M059J (cell line): ENCODE measurements at places on chromosomes 12 and 14. TPM values are rescaled to one million over a fixed set of nuclear protein-coding genes. Genes with fewer than 3 reads are reported as not detected.

The MYO1A gene
- total RNA-seq: not detected in 2 replicates

The FOXN4 gene
- not detected in 2 replicates for total RNA-seq

The ZFYVE1 gene
- 8.5 and 13.8 TPM in 2 replicates for total RNA-seq

The MGP gene
- total RNA-seq: 12.6 and 15.5 TPM in 2 replicates

The AJUBA gene
- 23.9 and 55.5 TPM in 2 replicates for total RNA-seq

The DPY19L2 gene
- 3.7 and 11.3 TPM in 2 replicates for total RNA-seq

The PRICKLE1 gene
- 3.9 and 5.1 TPM in 2 replicates for total RNA-seq

The STYK1 gene
- total RNA-seq: 1.6 and 5.9 TPM in 2 replicates

The ARHGDIB gene
- total RNA-seq: 14.9 and 17.7 TPM in 2 replicates

The ACVRL1 gene
- 0.10 and 1.2 TPM in 2 replicates for total RNA-seq

The KCNA1 gene
- not detected in 2 replicates for total RNA-seq

The HOXC6 gene
- 2.5 and 5.2 TPM in 2 replicates for total RNA-seq

The RBP5 gene
- total RNA-seq: not detected in 2 replicates

The C1QL4 gene
- 0.39 TPM in 1 of 2 replicates, not detected in the other for total RNA-seq

The SOX5 gene
- 1.6 and 4.1 TPM in 2 replicates for total RNA-seq

The LALBA gene
- not detected in 2 replicates for total RNA-seq

The TAS2R13 gene
- not detected in 2 replicates for total RNA-seq

The GPR84 gene
- total RNA-seq: not detected in 2 replicates

The RFLNA gene
- 2.4 and 3.8 TPM in 2 replicates for total RNA-seq

The MYH6 gene
- total RNA-seq: not detected in 2 replicates

The TC2N gene
- not detected in 2 replicates for total RNA-seq

The HOXC11 gene
- 1.7 and 1.9 TPM in 2 replicates for total RNA-seq

The PSMB5 gene
- total RNA-seq: 267 and 297 TPM in 2 replicates

The KRT72 gene
- total RNA-seq: not detected in 2 replicates

The MUCL1 gene
- total RNA-seq: not detected in 2 replicates

The SLC6A15 gene
- total RNA-seq: 0.27 TPM in 1 of 2 replicates, not detected in the other

The DBX2 gene
- total RNA-seq: not detected in 2 replicates

The RNASE3 gene
- not detected in 2 replicates for total RNA-seq
